Cerebellar nuclear complex (tissue), 1 donor: ENCODE measurements at places on chromosomes 1 and 21.

GRCh38 chr21:38165466-38166172 is 91.2 kb upstream of the KCNJ15 start:
- no peak for DNase-seq

GRCh38 chr1:114803001-114803400 is 22.5 kb upstream of the SIKE1 start:
- no peak for DNase-seq

GRCh38 chr1:110438893-110439292 is 12.1 kb upstream of the PROK1 start:
- DNase-seq, result no peak

DNA sequence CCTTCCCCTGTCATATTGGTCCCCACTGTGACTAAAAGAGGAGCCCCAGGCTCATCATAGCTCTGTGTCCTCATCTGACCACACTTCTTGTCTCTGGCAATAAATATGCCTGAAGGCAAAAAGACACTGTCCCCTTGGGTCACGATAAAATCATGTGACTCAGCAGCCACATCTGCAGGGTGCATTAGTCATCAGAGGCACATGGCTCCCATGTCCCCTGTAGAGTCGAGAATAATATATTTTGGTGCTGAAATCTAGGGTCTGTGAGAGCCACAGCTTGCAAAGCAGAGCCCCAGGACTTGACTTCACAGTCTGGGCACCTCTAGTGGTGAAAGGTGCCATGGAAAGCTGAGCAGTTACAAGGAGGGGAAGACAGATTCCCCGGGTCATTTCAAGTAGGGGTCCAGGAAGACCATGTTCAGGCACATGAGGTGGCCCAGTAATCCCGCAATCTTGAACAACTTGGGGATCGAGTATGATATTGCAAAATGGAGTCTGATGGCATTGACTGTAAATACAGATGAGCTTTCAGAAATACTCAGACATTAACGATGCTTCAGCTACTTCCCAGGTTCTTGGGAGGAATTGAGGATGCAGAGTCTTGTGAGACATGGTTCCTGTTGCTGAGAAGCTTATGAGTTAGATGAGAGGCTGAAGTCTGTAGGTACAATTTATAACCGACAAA is 68.6 kb downstream of the SLC35F3 start:
- DNase-seq, result no peak

DNA sequence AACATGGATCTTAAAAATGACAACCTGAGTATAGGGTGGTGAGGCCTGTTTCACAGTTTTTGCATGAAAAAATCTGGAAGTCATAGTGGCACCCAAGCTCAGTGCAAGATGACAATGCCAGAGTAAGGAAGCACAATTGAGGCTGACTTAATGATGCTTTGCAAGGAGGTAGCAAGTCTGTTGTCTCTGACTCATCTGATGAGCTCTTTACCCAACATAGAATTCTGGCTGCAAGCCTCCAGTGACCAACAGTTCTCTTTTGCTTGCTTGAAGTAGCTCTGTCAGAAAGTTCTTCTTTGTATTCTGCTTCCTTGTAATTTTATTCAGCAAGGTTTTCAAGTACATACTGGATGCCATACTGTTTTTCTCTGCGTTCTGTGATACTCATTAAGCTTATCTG is 117.1 kb downstream of the FOXD2 start:
- no peak for DNase-seq

DNA sequence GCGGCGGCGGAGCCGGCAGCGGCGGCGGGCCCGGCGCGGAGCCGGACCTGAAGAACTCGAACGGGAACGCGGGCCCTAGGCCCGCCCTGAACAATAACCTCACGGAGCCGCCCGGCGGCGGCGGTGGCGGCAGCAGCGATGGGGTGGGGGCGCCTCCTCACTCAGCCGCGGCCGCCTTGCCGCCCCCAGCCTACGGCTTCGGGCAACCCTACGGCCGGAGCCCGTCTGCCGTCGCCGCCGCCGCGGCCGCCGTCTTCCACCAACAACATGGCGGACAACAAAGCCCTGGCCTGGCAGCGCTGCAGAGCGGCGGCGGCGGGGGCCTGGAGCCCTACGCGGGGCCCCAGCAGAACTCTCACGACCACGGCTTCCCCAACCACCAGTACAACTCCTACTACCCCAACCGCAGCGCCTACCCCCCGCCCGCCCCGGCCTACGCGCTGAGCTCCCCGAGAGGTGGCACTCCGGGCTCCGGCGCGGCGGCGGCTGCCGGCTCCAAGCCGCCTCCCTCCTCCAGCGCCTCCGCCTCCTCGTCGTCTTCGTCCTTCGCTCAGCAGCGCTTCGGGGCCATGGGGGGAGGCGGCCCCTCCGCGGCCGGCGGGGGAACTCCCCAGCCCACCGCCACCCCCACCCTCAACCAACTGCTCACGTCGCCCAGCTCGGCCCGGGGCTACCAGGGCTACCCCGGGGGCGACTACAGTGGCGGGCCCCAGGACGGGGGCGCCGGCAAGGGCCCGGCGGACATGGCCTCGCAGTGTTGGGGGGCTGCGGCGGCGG is 1.0 kb downstream of the ARID1A start:
- DNase-seq, result no peak

DNA sequence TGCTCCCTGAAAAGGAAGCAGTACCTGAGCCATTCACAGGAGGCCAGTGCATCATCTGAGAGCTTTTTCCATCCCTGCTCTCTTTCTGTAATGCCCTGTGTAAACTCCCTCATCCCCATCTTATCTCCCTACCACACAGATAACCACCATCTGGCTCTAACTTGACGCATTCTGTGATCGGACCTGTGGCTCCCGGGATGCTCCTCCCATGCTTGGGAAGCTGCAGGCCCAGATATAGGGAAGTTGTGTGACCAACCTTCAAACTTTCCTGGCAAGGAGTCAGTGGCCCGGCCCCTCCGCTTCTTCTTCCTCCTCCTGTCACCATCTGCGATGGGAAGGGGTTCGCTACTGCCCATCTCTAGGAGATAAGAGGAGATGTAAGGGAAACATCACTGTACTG is 21.1 kb downstream of the MKNK1 start:
- no peak for DNase-seq

GRCh38 chr1:243748227-243748626 is 101.8 kb downstream of the AKT3 start:
- DNase-seq, result no peak

DNA sequence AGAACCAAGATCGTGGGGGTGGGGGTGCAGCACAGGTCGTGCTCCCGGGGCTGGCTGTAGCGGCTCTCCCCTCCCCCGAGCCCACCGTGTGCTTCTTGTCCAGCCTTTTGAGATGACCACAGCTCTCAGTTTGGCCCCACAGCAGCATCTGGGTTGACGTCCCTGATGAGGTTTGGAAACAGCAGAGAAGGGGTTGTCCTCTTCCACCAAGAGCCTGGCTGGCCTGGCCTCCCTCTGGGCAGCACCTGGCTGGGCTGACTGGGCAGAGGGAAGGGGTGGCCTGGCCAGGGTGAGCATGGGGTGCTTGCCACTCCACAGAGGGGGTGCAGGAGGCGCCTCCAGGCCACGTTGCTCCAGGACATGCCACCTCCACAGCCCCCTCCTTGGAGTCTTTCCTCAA is 61.5 kb downstream of the SKI start:
- no peak for DNase-seq

GRCh38 chr21:31473685-31474345 is 129.8 kb upstream of the TIAM1 start:
- no peak for DNase-seq

GRCh38 chr1:155913969-155914757 is 3.0 kb upstream of the RIT1 start:
- no peak for DNase-seq

- DNase-seq, result peak; percentile 92
These were observed at the start of gene PPP1R8 for GRCh38 chr1:27830621-27831440. Gene PPP1R8, plus strand, starts transcription at chr1:27830782. Its CDS starts 54 bp downstream, at chr1:27830836.

DNA sequence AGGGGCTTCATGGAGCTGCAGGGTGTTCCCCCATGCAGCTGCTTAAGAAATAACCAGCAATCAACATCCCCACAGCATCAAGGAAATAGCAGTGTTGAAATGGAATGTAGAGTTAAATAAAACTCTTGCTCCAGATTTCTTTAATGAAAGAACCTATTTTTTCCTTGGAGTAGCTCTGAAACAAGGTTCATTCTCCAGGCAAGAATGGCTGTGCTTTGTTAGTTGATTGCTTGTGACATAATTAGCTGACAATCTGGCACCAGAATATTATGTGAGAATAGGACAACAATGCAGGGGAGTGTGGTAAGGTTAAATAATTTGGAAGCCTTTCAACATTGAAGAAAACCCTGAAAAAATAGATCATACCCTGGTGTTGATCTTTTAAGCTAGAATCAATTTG is 254.2 kb upstream of the RRP15 start:
- DNase-seq, result no peak

DNA sequence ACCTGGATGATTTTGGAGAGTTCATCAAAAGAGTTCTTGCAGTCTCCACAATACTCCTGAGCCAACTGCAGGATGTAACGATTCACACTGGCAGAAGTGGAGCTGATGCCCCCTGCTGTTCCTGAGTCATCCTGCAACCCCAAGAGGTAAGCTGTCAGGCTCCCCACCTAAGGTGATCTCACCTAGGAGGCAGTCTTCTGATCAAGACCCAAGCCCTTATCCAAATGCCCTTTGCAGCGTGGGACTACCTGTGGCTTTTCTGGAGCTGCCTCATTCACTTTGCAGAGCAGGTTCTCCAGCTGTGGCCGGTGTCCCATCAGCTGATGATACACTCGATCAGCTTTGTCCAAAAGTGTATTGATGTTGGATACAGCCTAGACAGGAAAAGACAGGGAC is 96.4 kb downstream of the UBR4 start:
- no peak for DNase-seq

- no peak for DNase-seq
These were observed 12.3 kb upstream of the LRRC8C start for GRCh38 chr1:89620664-89621063.

DNA sequence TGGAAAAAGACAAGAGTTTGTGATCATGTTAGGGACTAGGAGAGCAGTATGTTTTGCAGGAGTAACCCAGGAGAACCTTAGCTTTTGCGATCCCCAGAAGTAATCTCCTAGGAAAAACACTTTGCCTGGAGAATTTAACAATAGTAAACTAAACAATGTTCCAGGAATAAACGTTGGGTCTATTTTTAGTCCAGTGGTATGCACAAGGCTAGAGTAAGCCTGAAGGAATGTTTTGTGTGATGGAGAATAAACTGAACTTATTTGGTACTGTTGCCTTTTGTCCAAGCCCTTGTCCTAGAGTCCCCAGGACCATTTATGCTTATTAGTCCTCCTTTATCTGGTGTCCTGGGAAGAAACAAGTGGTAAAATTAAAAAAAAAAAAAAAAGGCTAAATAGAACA is 28.7 kb upstream of the RGS5 start:
- no peak for DNase-seq

DNA sequence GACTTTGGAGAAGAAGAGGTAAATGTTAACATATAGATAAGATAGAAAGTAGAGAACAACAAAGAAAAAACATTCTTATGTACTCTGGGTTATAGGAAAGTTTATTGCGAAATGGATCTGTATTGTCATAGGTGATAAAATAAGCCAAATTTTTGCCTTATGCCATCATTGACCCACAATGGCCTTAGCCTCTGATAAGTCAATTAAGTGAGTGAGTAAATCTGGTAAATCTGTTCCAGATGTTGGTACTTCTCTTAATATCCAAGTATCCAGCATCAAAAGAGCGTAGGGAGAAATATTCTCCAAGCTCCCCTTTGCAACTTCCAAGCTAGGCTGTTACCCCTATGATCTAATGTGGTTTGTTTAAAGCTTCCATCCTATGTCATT is 38.3 kb upstream of the CLCA4 start:
- DNase-seq, result no peak

DNA sequence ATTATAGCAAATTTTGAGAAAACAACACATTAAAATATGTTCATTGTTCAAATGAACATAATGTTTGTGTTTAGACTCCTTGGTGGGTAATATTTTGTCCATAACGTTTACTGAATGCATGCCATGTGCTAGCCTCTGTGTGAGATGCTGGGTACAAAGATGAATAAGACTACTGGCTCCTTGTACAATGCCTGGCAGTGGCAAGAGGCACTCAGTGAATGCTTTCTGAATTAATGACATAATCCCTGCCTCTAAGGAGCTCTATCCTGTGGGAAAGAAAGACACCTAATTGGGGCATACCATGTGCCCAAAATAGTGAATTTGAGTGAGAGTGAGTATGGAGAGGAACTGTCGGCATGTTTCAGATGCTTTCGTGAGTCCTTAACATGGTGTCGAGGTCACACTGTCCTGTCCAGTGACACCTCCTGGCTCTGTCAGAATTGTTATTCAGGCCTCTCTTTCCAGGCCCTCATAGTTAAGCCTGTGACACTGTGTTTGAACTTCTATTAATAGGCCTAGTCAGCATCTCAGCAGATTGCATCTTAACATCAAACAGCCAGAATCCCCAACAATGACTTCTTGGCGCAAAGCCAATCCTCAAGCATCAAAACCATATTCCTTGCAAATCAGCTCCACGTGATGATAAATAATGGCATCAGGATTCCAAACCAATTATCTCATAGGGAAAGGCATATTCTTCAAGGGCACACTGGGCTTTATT is 32.8 kb upstream of the S1PR1 start:
- DNase-seq, result no peak

- no peak for DNase-seq
These were observed 10.1 kb downstream of the CFAP45 start for GRCh38 chr1:159889821-159890252.

- no peak for DNase-seq
These were observed 110.5 kb downstream of the NGF start for GRCh38 chr1:115227346-115228082.

- DNase-seq, result no peak
These were observed 7.3 kb downstream of the KDM1A start for GRCh38 chr1:23026568-23026967.

DNA sequence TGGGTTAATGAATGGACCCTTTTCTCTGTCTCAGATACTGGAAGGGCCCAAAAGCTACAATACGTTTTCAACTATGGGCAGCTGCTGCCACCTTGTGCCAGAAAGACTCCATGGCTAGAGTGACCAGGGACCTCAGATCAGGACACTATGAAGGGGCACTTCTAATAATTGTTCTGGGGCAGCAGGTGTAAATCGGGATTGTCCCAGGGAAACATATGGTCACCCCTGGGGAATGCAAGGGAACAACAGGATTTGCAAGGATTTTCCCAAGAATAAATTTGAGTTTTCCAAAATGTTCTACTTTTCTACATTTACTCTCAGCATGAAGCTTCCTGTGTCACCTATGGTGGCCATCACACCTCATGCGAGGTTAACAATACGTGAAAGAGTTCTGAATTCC is 12.0 kb upstream of the FCAMR start:
- no peak for DNase-seq

GRCh38 chr21:15204140-15204969 is 139.6 kb upstream of the NRIP1 start:
- DNase-seq, result no peak

DNA sequence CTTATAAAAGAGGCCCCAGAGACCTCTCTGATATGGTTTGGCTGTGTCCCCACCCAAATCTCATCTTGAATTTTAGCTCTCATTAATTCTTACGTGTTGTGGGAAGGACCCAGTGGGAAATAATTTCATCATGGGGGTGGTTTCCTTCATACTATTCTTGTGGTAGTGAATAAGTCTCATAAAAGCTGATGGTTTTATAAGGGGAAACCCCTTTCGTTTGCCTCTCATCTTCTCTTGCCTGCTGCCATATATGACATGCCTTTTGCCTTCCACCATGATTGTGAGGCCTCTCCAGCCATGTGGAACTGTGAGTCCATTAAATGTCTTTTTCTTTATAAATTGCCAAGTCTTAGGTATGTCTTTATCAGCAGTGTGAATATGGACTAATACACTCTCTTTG is 22.5 kb upstream of the NEK7 start:
- no peak for DNase-seq

- DNase-seq, result no peak
These were observed 52.6 kb downstream of the KIF21B start for GRCh38 chr1:200970771-200971427.

- no peak for DNase-seq
These were observed 275.7 kb upstream of the CAMK1G start for GRCh38 chr1:209307846-209308245.
